Stimulated activated CD4-positive, alpha-beta T cell treated with anti-CD3 and anti-CD28 coated beads, Interleukin-1b, Interleukin-23, amount 100 ng/mL, for 48 hours (primary cell): ENCODE measurements at places on chromosomes 16 and 17.

GRCh38 chr17:80409626-80410025 is 5.3 kb upstream of the ENDOV start:
- DNase-seq = no peak

DNA sequence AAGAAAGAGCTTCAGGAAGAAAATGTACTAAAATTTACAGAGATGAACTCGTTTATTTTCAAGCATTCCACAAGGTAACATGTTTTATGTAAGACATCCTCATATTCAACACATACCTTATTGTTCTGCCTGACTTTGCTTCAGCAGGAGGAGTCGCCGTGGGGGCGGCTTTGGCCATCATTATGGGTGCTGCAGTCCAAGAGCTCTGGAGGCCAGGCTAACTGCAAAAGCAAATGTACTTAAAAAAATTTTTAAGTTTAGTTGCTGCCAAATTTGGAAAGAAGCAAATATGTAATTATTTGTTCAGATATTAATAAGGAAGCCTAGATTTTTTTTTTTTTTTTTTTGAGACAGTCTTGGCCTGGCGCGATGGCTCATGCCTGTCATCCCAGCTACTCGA is 4.1 kb upstream of the SPG7 start:
- DNase-seq = no peak

- DNase-seq = no peak
These were observed 21.4 kb downstream of the TRIM16 start for GRCh38 chr17:15662681-15663080.

- no peak for DNase-seq
These were observed 151.0 kb upstream of the TOX3 start for GRCh38 chr16:52697971-52698370.

- peak; percentile 82 for DNase-seq
These were observed 15.0 kb downstream of the HASPIN start for GRCh38 chr17:3738562-3739295.

- no peak for DNase-seq
These were observed 104.3 kb upstream of the DNAH9 start for GRCh38 chr17:11493936-11494335.

DNA sequence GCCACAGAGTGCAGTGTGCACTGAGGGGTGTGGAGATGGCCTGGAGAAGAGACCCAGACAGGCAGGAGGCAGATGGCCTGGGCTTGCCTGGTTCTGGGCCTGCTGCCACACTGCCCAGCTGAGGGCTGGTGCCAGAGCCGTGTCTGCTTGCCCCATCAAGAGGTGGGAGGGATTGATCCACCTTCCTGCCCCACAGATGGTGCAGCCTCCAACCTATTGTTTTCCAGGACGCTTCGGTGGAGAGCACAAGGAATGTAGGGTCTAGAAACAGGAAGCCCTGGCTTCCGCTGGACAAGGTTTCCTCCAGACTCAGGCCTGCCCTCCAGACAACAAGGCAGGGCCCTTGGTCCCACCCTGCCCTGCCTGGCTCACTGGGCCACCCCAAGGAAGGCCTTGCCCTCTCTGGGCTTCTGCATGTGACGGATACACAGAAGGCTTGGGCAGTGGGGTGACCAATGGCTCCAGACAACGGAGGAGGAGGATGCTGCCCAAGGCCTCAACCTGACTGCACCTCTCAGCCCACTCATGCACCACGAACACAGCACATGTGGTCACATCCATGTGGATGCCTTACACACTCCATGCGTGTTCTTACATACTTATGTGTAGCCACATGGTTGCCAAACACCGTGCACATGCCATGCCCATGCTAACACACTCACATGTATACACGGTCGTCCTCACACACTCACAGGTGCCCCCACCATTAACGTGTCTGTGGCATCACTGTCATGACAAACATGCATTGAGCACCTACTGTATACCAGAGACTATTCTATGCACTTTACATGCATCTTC is 6.5 kb upstream of the CDH5 start:
- no peak for DNase-seq

- no peak for DNase-seq
These were observed 32.5 kb downstream of the MRPS23 start for GRCh38 chr17:57817299-57817698.
